ENCODE measurements at places on chromosomes 12 and 14. TPM values are rescaled to one million over a fixed set of nuclear protein-coding genes. Genes with fewer than 3 reads are reported as not detected.

The FGF23 gene
- not detected for total RNA-seq

The RNASE1 gene
- not detected for total RNA-seq

The GLIPR1L2 gene
- total RNA-seq: not detected

The ART4 gene
- not detected for total RNA-seq

The LMO3 gene
- total RNA-seq: 10.6 TPM

The PIWIL1 gene
- not detected for total RNA-seq

The LBHD2 gene
- total RNA-seq: not detected

The SLC6A12 gene
- not detected for total RNA-seq

The KLRD1 gene
- 0.04 TPM for total RNA-seq

The HCFC2 gene
- 14.2 TPM for total RNA-seq

The PTGR2 gene
- 14.3 TPM for total RNA-seq
